ENCODE measurements at places on chromosomes 2 and 18.

DNA sequence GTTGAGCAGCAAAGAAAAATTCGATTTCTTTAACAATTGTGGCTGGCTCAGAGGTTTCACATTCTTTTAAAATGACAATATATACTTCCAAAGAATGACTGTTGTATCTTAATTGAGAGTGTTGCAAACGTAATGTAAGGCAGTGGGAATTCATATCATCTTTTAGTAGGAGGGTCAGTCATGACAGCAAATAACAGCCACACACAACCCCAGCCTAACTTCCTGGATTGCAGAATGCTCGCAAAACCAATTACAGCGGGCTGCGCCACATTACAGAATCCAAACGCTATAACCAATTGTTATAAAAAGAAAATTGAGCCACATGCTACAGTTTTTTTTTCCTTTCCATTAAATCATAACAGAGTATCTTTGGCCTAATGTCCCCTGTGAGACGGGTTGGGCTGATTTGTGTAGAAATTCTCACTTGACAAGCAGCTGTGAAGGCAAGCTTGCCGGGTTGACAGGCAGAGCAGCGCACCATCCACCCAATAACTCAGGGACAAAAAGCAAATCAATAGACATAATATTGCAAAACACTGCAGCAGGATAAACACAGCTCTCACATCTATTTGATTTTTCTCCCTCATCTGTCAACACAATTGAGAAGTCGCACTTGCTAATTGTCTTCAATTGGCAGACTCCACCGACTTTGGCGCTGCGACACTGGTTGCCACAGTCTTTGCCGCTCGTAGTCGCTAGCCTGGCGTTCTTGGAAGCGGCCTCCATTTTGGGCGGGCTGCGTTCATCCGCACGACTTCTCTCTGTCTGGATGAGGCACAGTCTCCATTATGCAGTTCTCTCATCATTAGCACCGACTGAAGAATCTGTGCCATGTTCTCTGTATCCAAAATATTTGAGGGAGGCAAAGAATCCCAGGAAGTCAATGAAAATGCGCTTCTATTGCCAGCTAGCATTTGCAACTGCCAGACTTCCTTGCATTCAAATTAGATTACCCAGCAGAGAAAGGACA, 95.0 kb upstream of the CCDC68 start:
- DNase-seq, result no peak

DNA sequence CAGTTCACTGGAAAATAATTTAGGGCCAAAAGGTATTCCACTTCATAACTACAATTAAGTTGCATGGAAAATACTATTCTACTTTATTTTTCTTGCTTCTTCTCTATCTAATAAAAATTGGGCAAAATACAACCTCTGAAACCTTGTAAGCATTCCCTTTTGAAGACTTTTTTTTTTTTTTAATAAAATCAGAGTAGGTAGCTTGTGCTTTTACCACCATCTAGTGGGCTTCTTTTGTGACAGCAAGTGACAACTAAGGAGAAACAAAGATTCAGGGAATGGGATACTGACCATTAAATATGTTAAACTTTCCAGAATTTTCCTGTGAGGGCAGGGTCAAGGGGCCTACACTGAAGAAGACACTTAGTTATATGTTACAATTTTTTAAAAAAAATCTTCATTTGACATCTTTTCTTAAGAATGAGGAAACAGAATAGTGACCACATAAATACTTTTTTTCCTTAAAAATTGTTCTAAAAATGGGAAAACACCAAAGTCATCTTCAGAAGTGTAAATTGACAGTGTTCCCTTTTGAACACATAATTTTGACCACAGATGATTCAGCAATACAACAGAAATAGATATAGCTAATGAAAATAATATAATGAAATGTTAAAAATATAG, 1183.2 kb upstream of the ACVR2A start:
- DNase-seq, result peak; percentile 30

- DNase-seq, result no peak
Measured at GRCh38 chr2:88692187-88692586, 714 bp downstream of the RPIA start.

DNA sequence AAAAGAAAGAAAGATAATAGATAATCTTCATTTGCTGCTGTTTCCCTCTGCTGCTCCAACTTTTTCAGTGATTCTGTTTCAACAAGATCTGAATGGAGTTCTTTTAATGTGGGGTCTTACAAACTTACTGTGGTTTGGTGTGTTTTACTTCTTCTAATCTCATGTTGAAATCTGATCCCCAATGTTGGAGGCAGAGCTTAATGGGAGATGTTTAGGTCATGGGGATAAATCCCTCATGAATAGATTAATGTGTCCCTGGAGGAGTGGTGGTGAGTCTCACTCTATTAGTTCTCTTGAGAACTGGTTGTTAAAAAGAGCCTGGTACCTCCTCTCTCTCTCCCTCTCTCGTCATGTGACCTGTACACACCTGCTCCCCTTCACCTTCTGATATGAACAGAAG, 442.4 kb downstream of the EPHA4 start:
- DNase-seq, result no peak

GRCh38 chr18:70413455-70413854, 124.6 kb downstream of the SOCS6 start:
- DNase-seq, result no peak

GRCh38 chr2:232626584-232626983, 6.8 kb upstream of the EFHD1 start:
- no peak for DNase-seq

DNA sequence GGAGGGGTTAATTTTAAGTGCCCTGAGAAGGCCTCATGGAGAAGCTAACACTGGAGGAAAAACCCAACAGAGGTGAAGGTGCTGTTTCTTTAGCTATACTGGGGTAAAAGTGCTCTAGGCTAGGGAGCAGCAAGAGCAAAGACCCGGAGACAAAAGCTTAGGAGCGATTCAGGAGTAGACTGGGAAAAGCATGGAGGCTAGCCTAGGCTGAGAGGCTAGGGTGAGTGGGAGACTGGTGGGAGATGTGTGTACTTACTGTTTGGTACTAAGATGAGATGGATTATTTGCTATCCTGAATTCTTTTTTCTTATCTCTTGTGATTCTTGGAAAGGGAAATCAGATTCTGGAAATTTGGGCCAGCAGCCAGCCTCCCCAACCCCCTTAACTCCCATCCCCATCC, 2.0 kb downstream of the GIGYF2 start:
- no peak for DNase-seq

- DNase-seq, result no peak
Measured at GRCh38 chr2:42895134-42895790, 102.9 kb upstream of the HAAO start.

DNA sequence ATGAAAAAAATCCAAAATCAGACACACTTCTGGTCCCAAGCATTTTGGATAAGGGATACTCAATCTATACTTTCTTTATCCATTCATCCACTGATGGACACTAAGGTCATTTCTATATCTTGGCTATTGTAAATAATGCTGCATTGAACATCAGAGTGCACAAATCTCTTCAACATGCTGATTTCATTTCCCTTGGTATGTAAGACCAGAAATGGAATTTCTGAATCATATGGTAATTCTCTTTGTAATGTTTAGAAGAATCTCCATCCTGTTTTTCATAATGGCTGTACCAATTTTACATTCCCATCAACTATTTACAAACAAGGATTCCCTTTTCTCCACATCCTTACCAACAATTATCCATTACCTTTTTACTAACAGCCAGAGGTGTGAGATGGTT, 33.7 kb upstream of the MCM6 start:
- no peak for DNase-seq

DNA sequence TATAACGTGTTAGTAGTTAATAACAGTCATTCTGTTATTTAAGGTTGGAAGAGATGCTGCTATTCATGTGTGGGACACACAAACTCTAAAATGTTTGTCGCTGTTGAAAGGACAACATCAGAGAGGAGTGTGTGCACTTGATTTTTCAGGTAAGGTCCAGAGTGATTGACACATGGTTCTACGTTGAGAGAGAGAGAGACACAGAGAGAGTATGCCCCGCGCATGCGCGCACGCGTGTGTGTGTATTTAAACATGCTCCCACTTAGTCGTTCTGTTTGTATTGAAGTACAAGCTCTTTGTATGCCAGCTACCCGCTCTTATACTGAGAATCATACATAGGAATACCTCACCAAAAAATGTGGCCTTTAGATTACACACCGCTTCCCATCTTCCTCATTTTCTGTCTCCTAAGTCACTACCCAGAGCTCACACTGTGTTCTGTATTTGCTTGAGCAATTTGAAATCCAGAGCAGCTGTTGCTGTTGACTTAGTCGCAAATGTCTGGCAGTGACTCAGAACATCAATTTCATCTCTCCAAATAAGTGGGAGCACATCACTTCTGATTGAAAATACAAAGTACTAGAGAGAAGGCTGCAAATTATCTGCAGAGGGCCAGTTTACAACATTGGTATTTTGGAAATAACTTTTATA, 148.1 kb downstream of the EML6 start:
- DNase-seq, result no peak

- DNase-seq, result no peak
Measured at GRCh38 chr18:75130591-75131328, 78.2 kb downstream of the PTGR3 start.

DNA sequence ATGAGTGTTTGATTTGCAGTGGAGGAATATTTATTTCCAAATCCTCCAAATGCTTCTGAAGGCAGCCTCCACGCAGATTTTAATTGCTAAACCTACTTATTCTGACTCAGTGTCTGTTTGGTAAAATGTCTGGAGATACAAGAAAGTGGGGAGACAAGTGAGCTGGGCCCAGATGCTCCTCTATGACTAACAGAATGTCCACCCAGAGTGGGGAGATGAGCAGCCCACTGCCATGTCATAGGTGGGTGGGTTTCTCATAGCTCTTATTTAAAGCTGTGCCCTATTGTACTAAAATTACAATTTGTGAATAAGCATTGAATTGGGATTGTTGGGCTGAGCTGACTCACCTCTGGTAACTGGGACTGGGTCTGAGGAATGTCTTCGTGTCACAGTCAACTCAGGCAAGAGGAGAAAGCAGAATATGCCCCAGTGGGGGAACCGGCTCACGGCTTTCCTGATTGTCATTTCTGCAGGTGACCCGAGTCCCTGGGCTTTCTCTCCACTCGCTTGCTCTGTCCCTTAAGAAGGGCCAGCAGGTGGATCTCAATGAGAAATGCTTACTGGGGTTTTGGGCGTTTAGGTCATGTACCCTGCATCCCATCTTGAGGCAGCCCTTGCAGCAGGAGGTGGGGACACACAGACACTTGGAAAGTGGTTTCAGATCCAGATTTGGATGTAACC, 116.3 kb upstream of the SPRED2 start:
- no peak for DNase-seq

- DNase-seq, result no peak
Measured at GRCh38 chr18:39134255-39134654, 1568.7 kb upstream of the CELF4 start.

DNA sequence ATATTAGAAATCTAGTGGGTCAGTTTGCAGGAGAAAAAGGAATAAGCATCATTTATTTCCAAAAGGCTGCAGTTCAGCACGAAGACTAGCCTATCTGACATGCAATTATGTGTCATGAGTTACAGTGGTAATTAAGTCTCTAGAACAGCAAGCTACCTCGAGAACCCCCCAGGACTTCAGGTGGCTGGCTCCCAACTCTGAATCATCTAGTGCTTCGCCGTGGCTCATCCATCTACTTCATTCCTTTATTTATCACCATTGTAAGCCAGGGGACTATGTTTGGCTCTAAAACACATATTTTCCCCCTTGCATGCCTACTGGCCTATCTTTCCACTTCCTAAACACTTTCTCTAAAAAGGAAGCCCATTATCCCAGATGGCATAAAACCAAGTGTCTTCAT, 121.6 kb downstream of the TXNL1 start:
- no peak for DNase-seq

GRCh38 chr2:210198326-210198725, 26.9 kb downstream of the ACADL start:
- no peak for DNase-seq

DNA sequence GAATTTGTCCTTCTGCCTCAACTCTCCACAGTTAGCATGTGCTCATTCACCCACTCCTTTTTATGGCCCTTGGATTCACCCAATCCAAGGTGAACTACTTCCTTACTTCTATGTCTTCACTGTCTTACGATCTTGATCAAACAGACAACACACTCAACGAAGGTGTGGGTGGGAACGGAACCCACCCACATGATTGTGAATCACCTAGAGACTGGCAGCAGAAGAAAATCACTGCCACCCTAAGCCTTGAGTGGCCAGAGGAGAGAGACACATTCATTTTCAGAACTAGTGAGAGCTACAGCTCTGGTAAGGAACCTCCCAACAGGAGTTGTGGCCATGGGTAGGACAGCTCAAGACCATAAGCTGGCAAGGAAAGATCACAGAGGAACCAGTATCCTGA, 194.3 kb downstream of the PLCL1 start:
- no peak for DNase-seq

DNA sequence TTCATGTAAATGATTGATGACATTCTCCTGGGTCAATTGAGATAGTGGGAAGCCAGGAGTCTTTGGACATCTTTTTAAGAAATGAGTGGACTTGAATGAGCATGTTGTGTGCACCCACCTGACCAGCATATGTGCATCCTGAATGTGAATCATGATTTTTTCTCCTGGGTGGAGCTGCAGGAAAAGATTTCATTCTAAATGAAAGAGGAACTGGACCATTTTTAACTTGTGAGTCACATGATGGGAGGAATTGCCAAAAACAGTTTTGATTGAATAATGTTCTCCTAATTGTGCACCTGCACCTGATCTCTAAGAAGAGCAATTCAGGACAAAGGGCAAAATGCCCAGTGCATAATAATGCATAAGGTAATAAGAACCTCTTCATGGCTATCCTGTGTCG, 32.3 kb downstream of the COPS8 start:
- DNase-seq, result no peak

DNA sequence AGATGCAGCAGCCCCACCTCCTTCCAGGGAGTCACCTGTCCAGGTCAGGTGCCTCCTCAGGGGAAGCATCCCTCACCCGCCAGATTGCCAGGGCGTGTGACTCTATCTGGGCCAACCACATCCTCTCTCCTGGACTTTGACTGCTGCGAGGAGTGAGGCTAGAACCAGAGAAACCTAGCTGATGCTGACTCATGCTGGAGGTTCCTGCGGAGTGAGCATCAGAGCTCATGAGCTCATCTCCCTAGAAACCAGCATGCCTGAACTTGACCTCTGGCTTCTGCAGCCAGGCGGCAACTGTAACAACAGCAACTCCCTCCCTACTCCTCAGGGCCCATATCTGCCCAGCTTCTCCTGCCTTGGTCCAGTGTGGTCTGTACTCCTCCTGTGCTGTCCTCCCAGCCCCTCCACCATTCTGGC, 28.3 kb upstream of the NT5DC4 start:
- DNase-seq, result peak; percentile 15

DNA sequence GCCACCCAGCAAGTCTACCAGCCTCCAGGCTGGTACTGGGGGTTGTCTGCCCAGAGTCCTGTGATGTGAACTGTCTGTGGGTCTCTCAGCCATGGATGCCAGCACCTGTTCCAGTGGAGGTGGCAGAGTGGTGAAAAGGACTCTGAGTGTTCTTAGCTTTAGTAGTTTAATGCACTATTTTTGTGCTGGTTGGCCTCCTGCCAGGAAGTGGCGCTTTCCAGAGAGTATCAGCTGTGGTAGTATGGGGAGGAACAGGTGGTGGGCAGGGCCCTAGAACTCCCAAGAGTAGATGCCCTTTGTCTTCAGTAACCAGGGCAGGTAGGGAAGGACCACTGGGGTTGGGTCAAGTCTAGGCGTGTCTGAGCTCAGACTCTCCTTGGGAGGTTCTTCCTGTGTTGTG, 356.7 kb downstream of the STK39 start:
- no peak for DNase-seq

Measured in NCI-H526 treated with DMSO at 0.1 percent for 48 hours (cell line).